ENCODE measurements at places on chromosomes 2 and 18.

GRCh38 chr2:2703762-2704427 lies 372.8 kb upstream of the MYT1L start:
- DNase-seq: no peak

- DNase-seq: peak; percentile 41
Observed at GRCh38 chr2:128317181-128317898, 1.3 kb downstream of the HS6ST1 start.

- no peak for DNase-seq
Observed at GRCh38 chr2:174051741-174052583, 86.8 kb upstream of the SP3 start.

DNA sequence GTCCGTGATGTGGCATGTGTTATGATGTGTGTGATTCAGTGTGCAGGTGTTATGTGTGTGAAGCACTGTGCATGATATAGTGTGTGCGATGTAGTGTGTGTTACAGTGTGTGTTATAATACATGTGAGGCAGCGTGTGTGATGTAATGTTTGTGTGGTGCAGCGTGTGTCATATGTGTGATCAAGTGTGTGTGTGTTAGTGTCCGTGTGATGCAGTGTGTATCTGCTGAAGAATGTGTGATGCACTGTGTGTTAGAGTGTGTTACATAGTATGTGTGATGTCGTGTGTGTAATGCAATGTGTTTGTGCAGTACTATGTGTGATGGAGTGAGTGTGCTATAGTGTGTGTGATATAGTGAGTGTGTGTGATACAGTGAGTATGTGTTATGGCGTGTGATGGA lies 182.8 kb upstream of the SOX11 start:
- no peak for DNase-seq

GRCh38 chr18:70046796-70047195 lies 99.1 kb upstream of the CD226 start:
- no peak for DNase-seq

DNA sequence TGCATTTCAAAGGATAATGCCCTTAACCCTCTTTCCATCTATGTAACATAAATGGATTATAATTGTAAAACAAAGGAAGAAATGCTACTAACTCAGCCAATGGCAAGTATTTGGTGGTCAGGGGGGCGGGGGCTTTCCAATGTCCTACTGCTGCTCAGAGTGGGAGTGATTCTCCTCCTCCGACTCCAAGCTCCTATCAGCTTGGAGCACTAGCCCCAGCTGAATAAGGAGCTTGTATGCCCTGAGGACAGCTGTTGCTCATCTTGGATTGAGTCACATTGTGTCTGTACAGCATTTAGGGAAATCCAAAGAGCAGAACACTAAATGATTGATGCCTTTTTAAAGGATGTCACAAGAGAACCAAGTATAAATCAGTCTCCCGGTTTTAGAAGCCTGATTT lies 105.6 kb upstream of the ZNF521 start:
- no peak for DNase-seq

DNA sequence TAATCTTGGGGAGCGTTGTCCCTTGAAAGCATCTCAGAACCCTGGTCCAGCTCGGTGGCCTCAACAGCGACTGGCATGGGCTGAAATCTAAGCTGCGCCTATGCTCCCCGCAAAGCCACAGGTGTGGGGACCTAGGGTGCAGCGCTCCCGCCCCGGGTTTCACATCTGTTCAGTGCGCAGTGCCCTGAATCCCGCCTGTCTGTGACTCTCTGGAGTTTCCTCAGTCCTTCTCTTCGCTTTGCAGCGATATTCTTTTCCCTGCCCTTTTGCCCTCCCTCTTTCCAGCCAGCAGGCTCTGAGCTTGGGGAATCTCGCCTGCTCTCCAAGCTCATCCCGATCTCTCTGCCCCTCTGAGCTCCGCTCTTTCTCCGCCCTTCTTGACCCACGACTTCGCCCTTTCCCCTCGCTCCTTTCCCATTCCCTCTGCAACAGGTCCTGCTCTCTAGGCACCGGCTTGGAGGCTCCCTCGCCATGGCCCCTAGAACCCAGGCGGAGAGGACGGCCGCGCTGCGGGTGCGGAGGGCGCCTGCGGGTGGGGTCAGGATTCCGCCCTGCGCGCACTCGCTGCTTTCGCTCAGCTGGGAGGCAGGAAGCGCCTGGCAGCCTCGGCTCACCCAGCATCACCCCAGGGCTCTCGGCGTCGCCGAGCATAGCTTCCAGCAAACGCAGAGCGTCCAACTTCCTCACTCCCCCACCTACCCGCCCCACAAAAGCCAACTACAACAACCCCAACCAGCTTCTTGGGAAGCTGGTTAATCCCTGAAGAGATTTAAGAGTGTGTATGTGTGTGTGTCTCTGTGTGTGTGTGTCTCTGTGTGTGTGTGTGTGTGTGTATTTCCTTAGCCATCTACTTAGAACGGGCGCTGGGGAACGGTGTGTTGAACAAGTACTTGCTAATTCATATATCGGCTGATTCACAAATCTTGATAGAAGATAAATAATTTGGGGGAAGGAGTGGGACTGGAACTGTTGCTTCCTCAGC lies 1.1 kb downstream of the GRP start:
- peak; percentile 58 for DNase-seq

DNA sequence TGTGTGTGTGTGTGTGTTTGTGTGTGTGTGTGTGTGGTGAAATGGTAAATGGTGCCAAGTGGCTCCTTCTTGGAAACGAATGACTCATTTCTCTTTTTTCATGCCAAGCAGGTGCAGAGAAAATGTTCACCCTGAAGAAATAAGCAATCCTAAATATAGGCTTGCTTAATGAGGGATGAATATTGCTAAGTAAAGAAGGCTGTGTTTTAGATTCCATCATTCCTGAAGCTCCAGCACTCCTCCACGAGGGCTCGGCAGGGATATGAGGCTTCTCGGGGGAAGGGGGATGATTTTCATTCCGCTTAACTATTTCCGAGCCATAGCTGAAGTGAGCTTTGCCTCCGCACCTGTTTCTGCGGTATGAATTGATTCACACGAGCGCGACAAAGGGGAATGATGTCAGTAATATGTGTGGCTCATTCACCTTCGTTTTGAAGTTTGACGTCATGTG lies 72.9 kb downstream of the TSN start:
- no peak for DNase-seq

- no peak for DNase-seq
Observed at GRCh38 chr2:123651151-123651550, 373.9 kb upstream of the CNTNAP5 start.

- no peak for DNase-seq
Observed at GRCh38 chr2:4354164-4354563, 650.8 kb downstream of the DCDC2C start.

GRCh38 chr2:159891917-159892730 lies 94.1 kb upstream of the CD302 start:
- peak; percentile 51 for DNase-seq

GRCh38 chr2:231169488-231169887 lies 28.9 kb upstream of the ARMC9 start:
- DNase-seq: no peak

DNA sequence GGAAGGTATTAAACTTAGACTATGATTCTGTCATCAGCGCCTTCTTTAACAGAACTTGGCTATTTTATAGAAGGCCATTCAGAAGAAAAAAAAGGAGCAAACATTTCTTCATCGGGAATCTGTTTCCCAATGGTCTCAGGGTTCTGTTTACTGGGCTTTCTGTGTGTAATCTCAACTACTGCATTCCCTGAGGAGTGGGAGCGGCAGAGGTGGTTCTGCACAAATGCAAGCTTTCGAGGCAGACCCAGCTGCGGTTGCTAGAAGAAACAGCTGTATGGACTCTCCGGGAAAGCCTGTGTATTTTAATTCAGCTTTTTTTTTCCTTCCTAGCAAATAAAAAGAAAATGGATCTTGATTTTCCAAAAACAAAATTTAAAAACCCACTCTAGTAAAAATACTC lies 250.7 kb downstream of the NAPG start:
- no peak for DNase-seq

- no peak for DNase-seq
Observed at GRCh38 chr2:236063994-236064393, 104.2 kb downstream of the GBX2 start.

- DNase-seq: no peak
Observed at GRCh38 chr2:112839407-112840067, 3.0 kb upstream of the IL1B start.

- DNase-seq: no peak
Observed at GRCh38 chr2:44620189-44620990, 258.6 kb downstream of the CAMKMT start.

DNA sequence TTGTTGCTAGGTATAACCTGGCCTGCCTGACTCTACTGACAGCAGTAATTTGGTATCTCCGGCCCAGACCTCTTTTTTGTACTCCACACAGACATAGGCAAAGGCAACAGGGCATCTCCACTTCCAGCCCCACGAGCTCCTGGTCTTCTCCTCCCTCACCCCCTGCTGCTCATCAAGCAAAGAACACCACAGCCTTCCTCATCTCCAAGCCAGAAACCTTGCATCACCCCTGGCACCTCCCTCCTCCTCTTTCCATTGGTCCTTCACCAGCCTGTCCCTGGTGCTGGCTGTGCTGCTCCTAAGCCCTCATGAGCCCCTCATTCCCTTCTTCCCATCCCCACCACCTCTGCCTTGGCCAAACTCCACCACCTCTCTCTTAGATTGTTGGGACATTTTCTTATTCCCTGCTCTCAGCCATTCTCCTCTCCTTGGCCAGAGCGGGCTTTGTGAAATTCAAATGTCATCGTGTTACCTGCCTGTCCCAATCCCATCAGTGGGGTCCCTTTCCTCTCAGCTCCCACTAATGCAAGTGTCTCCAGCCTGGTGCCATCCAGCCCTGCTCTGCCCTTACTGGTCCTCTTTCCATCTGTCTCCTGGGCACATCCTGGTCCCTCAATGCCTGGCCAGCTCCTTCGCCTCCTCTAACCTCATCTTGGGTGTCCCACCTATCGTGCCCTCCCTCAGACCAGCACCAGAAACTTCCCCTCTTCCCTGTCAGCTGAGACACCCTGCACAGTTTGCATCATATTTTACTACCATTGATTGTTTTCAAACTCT lies 77.4 kb downstream of the INHBB start:
- no peak for DNase-seq

GRCh38 chr2:121263996-121264715 lies 20.8 kb downstream of the TFCP2L1 start:
- DNase-seq: no peak

GRCh38 chr18:33676593-33676992 lies 98.6 kb downstream of the ASXL3 start:
- no peak for DNase-seq

- DNase-seq: no peak
Observed at GRCh38 chr2:222707689-222708273, 36.3 kb downstream of the MOGAT1 start.

DNA sequence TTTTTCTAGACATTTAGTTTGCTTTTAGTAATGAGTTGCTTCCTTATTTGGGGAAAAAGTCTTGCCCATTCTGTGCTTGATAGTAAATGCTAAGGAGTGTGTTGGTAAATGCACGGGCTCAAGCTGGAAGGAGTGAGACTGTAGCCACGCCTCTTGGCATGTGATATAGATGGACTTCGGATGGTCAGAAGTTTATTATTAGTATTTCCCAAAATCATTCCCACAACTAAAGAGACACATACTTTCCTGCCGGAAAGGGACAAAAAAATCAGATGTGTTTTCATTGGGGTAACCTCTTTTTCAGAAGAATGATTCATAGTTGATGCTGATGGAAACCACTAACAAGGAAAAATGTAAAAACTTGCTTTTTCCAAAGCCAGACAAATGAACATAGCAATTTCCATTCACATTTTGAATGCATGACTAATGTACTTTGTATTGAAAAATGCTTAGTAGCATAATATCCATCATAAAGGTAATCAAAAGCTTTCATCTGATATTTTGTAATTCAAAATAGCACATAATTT lies 133.2 kb downstream of the ZNF532 start:
- no peak for DNase-seq

- DNase-seq: peak; percentile 84
Observed at GRCh38 chr2:234682492-234683228, 185.8 kb upstream of the ARL4C start.

DNA sequence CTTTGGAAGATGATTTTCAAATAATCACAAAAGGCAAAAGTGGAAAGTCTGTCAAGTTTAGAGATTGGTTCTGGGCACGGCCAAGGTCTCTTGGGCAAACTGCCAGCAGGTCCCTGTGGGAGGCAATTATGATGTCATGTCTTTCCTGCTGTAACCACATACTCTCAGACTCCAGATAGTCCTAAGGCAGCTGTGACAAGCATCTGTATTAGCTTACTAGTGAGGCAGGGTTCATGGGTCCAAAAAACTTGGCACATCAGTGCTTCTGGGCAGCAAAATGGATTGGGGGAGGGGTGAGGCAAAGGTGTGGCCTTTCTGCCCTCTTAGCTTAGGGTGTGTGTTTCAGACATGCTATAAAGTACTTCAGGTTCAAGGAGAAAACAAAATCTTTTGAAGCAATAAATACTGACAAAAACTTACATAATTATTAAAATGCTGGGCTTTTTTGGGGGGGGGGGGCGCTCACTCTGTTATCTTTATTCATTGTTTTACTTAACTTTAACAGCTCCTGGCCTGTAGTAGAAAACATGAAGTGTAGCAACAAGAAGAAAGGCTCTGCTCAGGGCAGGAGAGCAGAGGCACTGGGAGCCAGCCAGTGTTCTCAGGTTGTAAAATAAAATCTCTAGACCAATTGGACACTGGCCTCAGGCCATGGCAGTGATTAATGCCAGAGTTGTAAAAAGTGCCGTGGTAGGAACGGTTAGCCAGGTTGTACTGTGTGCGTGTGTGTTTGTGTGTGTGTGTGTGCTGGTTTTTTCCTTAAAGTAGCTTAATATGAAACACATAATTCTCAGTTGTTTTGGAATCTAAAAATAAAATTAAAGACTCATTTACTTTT lies 14.3 kb upstream of the TANC1 start:
- peak; percentile 91 for DNase-seq

- DNase-seq: peak; percentile 85
Observed at GRCh38 chr2:181632733-181633401, 24.0 kb downstream of the CERKL start.

DNA sequence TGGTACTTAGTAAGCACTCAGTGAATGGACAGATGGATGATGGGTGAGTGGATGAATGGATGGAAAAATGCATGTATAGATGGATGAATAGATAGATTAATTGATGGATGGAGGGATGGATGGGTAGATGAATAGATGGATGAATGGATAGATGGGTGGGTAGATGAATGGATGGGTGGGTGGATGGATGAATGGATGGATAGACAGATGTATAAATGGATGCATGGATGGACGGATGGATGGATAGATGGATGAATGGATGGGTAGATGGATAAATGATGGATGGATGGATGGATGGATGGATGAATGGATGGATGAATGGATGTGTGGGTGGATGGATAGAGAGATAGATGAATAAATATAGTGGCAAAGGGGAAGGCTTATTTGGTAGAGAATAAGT lies 83.6 kb downstream of the ACOXL start:
- no peak for DNase-seq
